ENCODE measurements at places on chromosomes 7 and 10.

DNA sequence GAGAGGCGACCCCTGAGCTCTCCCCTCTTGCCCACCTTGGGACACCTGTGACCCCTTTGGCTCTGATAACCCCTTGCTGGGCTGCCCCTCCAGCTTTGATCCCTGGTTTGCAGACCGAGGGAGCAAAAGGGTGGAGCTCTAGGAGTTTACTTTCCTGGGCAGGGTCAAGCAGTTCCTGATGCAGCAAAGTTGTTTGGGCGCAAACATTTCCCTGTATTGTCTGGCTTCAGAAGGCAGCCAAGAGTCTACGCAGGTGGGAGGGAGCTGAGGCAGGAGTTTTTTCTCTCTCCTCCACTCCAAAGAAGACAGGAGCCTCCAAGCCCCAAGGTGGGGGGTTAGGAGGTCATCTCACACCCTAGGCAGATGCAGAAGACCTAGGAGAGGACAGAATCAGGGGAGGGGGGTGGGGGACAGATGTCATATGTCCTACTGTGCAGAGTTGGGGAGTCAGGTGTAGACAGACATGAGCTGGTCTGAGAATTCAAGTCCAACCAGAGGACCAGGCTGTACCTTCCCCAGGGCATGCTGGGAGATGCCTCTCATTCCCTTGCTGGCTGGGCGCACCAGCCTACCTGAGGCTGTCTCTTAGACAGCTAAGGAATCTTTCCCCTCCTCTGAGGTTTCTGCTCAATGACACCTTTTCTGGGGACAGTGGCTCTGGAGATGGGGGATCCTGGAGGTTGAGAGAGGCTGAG is 20.5 kb downstream of the TMEM270 start:
- no peak for DNase-seq

DNA sequence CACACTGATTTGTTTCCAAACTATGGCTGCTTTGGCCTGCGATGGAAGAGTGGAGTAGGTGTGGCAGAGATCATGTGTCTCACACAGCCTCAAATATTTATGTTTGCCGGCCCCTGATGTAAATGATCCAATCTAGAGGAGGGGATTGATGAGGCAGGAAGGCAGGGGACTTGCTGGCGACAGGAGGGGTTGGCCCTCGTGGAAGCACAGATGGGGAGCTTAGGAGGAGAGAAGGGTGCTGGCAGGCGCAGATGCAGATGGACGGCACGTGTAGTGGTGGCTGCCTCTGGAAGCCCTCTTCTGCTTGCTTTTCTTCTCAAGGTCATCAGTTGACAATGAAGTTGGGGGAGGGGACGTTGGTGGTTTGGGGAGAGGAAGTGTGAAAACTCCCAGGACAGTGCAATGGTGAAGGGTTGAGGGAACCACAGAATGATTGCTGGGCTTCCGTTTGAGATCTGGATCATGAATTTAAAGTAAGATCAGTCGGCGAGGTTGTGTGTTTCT is 15.4 kb downstream of the COL13A1 start:
- no peak for DNase-seq

GRCh38 chr7:73577627-73578341 is 595 bp downstream of the TBL2 start:
- no peak for DNase-seq

- no peak for DNase-seq
Measured at GRCh38 chr7:91355695-91356435, 91.6 kb downstream of the FZD1 start.

GRCh38 chr10:5947471-5948207 is 29.7 kb downstream of the IL15RA start:
- no peak for DNase-seq

- no peak for DNase-seq
Measured at GRCh38 chr7:112891698-112892097, 101.5 kb upstream of the TMEM168 start.

- no peak for DNase-seq
Measured at GRCh38 chr7:102426268-102427018, 6.9 kb upstream of the ORAI2 start.

- DNase-seq, result no peak
Measured at GRCh38 chr7:51352174-51353100, 35.8 kb upstream of the COBL start.

GRCh38 chr10:30093303-30093950 is 34.0 kb upstream of the JCAD start:
- no peak for DNase-seq

DNA sequence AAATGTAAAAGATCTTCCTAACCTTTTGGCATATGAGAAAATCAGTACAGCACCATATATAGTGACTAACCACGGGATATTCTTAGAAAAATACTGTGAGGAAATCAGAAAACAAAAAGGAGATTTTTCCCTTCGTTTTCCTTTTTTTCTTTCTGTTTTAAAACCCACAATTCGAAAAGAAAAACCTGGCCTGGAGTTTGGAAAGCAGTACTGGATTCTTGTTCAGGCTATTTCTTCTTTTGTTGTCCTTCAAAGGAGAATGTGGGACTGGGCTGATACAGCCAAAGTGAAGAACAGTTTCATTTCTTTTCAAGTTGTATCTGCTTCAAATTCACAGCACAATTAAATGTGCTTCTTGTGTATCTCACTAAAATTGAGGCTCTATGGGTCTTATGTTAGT is 156.8 kb upstream of the PHYHIPL start:
- DNase-seq, result no peak

GRCh38 chr10:19546224-19546623 is 270.0 kb upstream of the PLXDC2 start:
- no peak for DNase-seq

DNA sequence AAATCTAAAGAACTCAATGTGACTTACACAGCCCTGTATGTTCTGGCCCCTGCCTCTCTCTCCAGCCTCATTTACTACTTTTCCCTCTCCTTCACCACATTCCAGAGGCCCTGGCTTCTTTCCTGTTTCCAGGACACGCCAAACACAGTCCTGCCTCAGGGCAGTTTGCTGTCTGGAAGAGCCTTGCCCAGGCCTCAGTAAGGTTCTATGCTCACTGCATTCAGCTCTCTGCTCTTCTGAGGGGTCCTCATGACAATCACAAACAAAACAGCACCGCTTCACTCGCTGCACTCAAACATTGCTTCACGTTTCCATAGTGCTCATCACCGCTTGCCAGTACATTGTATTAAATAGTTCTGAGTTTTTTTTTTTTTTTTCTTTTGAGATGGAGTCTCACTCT is 35.1 kb upstream of the GARS1 start:
- no peak for DNase-seq

Data from cerebellar cortex (tissue), 1 donor.